IMR-90 (cell line): ENCODE measurements at places on chromosomes 5 and 9.
A peak's percentile ranks its signal among the peaks of the same experiment; 100 is the strongest.

- peak; percentile 97 for DNase-seq
Measured at GRCh38 chr9:16236311-16236710, 634.2 kb downstream of the BNC2 start.

- DNase-seq = no peak
Measured at GRCh38 chr9:34363619-34364351, 12.9 kb downstream of the MYORG start.

DNA sequence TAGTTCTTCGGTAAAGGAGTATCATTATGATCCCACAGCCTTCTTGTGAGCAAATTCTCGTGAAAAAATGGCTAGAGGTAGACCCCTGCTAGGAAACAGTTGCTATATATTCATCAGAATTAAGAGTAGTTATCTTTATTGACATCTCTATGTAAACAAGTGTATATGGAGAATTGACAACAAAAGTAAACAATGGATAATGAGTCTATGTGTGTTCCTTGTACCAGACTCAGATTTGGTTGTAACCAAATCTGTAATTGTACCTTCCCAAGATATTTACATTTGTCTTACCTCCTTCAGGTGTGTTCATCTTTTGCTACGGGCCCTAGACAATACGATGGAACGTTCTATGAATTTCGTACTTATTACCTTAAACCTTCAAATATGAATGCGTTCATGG lies 2.1 kb downstream of the NIPSNAP3B start:
- DNase-seq = no peak

DNA sequence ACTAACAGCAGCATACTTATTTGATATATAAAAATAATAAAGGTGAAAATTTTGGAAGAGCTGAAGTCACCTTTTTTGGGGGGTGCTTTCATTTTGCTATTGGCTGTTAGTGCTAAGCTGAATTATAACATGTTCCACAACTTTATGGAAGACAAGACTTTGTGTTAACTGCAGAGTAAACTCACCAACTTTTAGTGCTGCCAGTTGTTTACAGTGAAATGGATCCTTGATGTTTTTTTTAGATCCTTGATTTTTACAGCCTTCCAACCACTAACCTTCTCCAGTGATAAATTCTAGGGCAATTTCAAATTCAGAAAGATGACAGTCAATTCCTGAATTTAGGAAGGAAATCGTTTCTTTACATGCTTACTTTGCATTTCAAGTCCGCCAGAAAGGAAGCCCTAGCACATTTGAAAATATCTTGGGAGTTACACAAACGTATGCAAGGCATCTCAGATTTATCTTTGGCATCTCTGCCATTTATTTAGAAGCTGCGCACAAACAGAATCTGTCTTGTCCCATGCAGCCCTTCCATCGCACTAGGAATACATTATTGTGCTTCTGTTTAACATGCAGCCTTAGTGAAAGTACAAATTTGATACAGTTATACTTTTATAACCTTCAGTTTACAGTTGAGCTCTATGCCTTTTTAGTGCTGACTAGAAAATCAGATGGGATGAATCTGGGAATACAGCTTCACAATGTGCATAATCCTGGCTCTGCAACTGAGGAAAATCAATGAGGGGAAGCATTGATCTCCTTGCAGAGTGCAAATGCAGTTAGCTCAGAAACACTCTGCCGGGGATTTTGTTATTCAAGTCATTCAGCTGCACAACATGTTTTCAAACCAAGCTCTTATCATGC lies 142.4 kb upstream of the ZNF608 start:
- DNase-seq = no peak

DNA sequence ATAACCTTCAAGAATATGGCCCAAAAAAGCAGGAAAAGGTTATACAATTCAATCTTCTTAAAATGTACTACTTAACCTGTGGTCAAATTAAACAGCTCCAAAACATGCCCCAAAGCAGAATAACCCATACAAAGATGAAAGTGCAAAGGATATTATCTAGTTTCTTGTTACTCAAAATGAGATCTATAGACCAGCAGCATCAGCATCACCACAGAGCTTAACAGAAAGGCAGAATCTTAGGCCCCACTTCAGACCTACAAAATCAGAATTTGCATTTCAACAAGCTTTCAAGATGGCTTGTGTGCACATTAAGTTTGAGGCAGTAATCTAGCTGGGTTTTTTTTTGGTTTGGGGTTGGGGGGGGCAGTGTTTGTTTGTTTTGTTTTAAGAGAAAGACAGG lies 54.0 kb downstream of the SCAI start:
- no peak for DNase-seq

GRCh38 chr9:127199001-127199791 lies 65.4 kb upstream of the GARNL3 start:
- DNase-seq = peak; percentile 82

DNA sequence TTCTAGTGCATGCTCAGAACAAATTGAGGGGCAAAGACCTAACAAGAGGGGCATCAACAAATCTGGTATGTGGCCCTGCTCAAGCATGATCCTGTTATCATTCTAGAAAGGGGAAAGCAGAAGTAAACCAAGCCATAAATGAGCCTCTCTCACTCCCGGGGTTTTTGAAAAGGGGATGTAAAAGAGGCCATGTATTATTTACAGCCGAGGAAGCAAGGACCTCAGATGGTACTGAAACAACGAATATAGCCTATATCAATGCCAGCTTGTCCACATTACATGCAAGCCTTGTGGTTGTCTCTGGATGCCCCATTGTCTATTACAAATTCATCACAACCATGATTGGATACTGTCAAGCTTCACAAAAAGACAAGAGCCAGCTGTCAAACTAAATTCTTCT lies 211.3 kb downstream of the DCP2 start:
- no peak for DNase-seq

- peak; percentile 16 for DNase-seq
Measured at GRCh38 chr9:133690081-133690561, 48.0 kb downstream of the SARDH start.
